ENCODE measurements at places on chromosomes 2 and 18.

GRCh38 chr2:226117510-226118065 lies 682.0 kb downstream of the IRS1 start:
- no peak for DNase-seq

- DNase-seq, result no peak
These were observed 252.4 kb upstream of the SALL3 start for GRCh38 chr18:78727057-78727739.

- no peak for DNase-seq
These were observed 214.1 kb downstream of the HDAC4 start for GRCh38 chr2:239186516-239187357.

- peak; percentile 30 for DNase-seq
These were observed 286.9 kb downstream of the CTNNA2 start for GRCh38 chr2:79799729-79800128.

- DNase-seq, result no peak
These were observed 694.0 kb downstream of the NRXN1 start for GRCh38 chr2:50337944-50338343.

GRCh38 chr2:75565472-75566462 lies 5.0 kb upstream of the EVA1A start:
- peak; percentile 59 for DNase-seq

DNA sequence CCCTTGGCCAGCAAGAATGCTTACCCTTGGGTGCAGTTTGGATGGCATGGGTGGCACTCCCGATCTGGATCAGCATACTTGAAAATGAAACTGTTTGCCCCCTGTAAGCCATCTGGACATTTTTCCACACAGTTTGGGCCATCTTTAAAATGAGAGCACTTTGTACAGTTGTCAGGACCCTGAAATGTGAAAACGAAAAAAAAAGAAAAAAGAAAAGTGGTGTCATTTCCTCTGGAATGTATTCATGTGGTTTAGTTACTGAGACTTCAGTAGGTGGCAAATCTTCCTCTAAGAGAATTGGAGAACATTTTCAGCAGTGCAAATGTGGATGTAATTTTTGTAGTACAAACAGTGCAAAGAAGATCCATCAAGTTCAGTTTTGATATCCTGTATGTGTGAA lies 873.3 kb downstream of the ERBB4 start:
- DNase-seq, result no peak

GRCh38 chr18:36330435-36331052 lies 33.0 kb downstream of the FHOD3 start:
- no peak for DNase-seq

DNA sequence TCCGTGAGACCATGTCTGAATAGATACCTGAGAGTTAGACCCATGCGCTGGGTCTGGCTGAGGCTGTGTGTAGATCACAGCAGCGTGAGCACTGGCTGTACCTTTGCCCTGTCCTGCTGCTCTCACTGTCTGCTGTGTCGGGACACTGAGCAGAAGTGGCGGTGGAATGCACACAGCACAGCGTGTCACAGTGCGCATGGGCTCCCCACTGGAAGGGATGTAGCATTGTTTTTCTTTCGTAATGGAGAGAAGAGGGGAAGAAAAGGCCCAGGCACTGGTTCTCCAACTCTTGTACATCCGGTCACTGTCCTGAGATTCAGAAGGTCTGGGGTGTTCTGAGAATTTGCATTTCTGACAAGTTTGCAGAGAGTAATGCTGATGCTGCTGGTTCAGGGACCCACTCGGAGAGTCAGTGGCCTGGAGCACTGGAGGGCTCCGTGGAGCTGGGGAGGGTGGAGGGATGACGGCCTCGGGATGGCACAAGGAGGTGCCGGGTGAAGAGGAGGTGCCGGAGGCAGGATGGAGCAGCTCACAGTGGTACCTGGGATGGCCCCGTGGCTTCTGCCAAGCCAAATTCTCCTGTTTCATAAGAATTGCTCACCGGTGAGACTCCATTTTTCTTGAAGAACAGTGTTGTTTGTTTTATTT lies 252.8 kb downstream of the LDLRAD4 start:
- DNase-seq, result no peak

- peak; percentile 19 for DNase-seq
These were observed 51.5 kb downstream of the TMEM18 start for GRCh38 chr2:625415-626333.

DNA sequence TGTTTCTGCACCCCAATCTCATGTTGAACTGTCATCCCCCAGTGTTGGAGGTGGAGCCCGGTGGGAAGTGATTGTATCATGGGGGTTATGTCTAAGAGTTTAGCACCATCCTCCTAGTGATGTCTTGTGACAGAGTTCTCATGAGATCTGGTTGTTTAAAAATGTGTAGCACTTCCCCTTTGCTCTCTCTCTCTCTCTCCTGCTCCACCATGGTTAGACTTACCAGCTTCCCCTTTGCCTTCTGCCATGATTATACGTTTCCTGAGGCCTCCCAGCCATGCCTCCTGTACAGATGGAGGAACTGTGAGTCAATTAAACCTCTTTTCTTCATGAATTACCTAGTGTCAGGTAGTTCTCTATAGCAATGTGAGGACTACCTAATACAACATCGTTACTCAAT lies 396.9 kb upstream of the LRATD1 start:
- no peak for DNase-seq

DNA sequence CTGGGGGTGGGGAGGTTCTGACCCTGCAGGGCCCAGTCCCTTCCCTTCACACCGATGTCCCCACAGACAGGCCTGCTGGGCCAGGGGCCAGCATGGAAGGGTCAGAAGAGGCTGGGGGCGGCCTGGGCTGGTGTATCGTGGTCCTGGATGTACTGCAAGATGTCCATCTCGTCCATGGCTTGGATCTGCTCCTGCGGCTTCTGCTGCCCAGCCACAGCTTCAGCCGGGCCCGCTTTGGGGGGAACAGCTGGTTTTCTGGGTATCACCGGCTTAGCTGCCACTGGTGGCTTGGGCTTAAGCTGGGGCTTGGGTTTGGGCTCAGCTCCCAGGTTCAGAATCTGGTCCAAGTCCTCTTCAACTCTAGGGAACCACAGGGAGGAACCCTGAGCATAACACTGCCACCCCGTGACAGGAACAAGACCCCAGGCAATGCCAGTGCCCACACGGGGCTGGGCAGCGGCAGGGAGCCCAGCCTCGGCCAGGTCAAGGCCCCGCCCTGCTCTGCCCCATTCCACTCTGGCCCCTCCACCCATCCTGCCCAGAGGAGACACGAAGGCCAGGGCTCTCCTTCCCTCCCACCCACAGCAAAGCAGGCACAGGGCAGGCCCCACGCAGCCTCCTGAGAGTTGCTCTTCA lies 31.9 kb downstream of the HS1BP3 start:
- DNase-seq, result no peak

- DNase-seq, result peak; percentile 10
These were observed 39.1 kb upstream of the FAM136A start for GRCh38 chr2:70340761-70341476.

DNA sequence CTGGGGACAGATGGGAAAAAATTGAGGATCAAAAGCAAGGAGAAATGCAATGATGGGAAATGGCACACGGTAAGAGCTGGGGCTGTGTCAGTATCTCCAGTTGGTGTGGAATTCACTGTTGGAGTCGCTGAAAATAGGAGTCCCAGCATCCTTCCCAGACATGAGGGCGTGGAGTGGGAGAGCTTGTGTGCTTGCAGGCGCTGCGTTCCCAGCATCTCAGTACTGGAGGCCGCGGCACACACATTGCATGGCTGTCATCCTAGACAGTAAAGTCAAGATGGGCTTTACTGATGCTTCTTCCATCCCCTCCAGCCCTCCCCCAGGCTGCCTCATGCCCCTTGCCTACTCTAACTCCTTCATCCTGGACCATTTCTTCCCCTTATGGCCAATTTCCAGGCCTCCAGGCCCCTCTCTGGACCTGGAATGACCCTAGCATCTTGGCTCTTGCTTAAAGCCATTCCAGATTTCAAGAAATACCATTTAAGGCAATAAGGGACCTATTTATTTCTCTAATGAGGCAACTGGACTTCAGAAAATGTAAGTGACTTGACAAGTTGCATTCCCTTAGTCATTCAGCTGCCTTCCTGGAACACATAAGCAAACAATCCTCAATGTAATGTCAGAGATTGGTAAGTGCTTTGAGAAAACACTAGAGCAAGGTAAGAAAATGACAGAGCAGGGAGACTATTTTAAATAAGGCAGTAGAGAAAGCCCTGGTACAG lies 70.5 kb upstream of the TTC39C start:
- DNase-seq, result peak; percentile 8

DNA sequence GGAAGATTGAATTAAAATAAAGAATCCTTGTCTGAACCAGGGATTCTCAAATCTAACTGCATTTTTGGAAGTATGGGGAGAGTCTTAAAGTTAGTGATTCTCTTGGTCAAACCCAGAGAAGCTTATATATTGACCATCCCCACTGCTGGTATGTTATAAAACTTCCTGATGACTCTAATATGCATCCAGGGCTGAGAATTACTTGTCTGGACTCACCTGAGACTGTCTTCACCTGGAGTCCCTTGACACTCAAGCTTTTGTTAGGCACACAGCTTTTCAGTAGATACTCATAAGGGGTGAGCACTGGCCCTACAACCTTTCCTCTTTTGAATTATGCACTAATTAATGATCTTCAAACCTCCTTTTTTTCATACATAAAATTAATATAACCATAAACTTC lies 149.6 kb upstream of the GULP1 start:
- no peak for DNase-seq

GRCh38 chr2:232341739-232342126 lies 36.8 kb upstream of the ALPP start:
- no peak for DNase-seq

DNA sequence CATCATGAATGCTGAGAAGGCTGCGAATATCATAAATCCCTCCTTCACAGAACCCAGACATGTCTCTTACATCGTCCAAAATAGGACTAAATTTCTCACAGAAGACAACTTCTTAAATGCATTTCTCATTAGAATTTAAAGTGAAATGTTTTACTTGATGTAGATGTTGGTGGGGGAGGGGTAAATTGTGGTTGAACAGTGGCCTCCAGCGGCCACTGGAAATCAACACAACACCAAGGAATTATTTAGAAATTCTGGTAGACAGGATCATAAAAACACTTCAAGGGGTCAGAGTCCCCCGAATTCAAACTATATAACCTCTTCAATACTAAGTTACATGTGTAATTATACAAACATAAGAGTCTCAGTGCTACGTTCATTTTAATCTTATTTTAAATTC lies 135.9 kb downstream of the ABCA12 start:
- DNase-seq, result peak; percentile 53

DNA sequence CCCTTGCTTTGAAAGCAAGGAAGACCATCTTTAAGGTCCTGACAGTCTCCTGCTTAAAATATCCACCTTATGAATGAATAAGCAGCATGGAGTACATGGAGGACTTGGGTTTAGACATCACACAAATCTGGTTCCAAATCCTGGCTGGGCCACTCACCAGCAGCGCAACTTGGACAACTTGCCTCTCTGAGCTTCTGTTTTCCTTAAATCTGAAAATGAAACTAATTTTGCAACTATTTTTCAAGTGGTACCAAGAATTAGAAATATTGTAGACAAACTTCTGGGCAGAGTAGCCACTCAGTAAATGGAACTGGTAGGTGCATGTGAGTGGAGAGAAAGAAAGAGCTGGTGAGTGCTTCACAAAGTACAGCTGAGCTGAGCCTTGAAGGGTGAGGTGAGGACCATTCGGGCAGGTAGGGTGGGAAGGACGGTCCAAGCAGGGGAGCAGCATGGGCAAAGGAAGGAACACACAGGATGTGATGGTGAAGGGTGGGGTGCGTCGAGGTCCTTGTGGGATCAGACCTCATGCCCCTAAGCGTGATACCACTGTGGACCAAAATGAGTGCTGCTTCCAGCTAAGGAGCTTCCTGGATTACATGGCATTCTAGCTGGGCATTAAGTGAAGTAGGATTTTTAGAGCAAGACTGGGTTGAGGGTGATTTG lies 14.4 kb upstream of the TET3 start:
- no peak for DNase-seq

DNA sequence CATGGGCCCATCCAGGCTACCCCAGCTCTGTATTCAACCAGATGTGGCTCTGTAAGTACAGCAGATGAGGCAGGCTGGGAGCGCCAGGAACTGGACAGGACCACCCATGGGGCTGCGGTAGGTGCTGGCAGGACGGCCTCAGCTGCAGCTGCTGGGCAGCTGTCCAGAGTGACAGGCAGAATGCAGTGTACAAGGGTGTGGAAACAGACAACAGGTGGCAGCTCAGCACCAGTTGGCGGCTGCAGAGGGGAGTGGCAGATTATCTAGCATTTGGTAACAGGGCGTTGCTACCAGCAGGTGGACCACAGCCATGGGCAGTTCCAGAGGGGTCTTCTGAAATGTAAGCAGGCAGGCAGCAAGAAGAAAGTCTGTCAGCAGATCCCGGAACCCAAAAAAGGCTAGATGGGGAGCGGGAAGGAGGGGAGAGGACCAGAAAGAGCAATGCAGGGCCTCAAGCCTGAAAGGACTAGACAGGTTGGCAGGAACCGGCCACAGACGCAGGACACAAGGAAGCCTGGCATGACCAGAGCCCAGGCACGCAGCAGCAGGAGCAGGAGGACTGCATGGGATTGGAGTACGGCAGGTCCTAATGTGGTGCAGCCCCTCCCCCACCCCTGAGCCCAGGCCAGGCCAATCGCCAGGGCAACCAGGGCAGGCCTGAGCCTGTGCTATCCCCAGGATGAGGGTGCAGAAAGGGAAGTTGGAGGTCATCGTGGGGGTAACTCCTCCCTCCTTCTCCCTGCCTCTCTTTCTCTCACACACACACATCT lies 24.7 kb downstream of the PKDCC start:
- peak; percentile 87 for DNase-seq

GRCh38 chr2:135168204-135168856 lies 116.2 kb downstream of the RAB3GAP1 start:
- DNase-seq, result no peak

DNA sequence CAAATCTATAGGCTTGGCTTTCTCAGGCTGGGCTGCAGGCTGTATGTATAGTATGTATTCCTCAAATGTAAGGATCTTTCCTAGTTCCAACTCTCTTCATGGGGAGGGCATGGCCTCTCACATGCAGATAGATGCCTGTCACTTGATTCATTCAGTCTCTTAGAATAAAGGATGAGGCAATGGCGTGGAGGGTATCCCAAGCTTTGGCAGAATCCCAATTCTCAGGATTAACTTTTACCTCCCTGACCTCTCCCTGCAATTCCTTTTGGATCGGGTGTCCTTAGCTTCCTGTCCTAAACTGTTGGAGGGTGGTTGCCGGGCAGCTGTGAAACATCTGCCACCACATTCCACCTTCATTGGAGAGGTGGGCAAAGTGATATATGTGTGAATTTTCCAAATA lies 80.3 kb downstream of the INSIG2 start:
- no peak for DNase-seq

DNA sequence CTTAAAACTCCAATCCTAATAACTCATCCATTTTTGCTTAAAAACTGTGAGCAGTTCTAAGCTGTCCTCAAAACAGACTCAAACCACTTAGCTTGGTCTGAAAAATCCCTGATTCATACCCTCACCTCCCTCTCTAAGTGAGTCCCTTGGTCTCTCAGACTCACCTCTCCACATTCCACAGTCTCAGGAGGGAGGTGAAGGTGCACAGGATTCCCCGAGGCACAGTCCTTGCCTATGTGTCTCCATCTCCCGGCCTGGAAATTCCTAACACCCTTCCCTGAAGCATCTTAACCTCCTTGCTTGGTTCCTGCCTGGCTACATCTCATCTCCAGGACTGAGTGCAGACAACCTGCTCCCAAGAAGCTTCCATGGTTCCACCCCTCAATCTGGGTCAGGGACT lies 45.0 kb downstream of the CYRIA start:
- DNase-seq, result no peak

Measured in muscle of back (tissue), 13 donors.